Bronchial epithelial cell (primary cell): ENCODE measurements at places on chromosomes 1 and 21. TPM values are rescaled to one million over a fixed set of nuclear protein-coding genes. Genes with fewer than 3 reads are reported as not detected.

Gene RGS8
- total RNA-seq, result under 0.01 TPM in 1 of 2 replicates, not detected in the other

Gene TTC13
- total RNA-seq, result 8.7 and 8.8 TPM in 2 replicates

Gene UTS2
- total RNA-seq, result 0.26 TPM in 1 of 2 replicates, not detected in the other

Gene FCGR3A
- total RNA-seq, result not detected in 2 replicates

Gene GJA8
- not detected in 2 replicates for total RNA-seq

Gene GJA4
- not detected in 2 replicates for total RNA-seq

Gene SIK1
- 33.2 and 46.9 TPM in 2 replicates for total RNA-seq

Gene HSD3B2
- not detected in 2 replicates for total RNA-seq

Gene ITLN2
- total RNA-seq, result 0.26 TPM in 1 of 2 replicates, not detected in the other

Gene BRDT
- not detected in 2 replicates for total RNA-seq

Gene OR6F1
- total RNA-seq, result not detected in 2 replicates

Gene ZBTB8A
- total RNA-seq, result 6.8 and 9.5 TPM in 2 replicates

Gene SLC45A1
- total RNA-seq, result 0.26 TPM in 2 replicates

Gene OR2L8
- not detected in 2 replicates for total RNA-seq

Gene DNAJC28
- total RNA-seq, result 1.0 and 1.3 TPM in 2 replicates

Gene ZFP69
- 1.9 and 2.1 TPM in 2 replicates for total RNA-seq

Gene LIPI
- total RNA-seq, result not detected in 2 replicates

Gene MTARC2
- total RNA-seq, result 1.7 and 2.6 TPM in 2 replicates

Gene NPL
- 2.4 and 18.8 TPM in 2 replicates for total RNA-seq

Gene HCRTR1
- not detected in 2 replicates for total RNA-seq

Gene EIF2D
- 52.0 and 56.1 TPM in 2 replicates for total RNA-seq

Gene TSPEAR
- total RNA-seq, result not detected in 2 replicates

Gene AK5
- not detected in 2 replicates for total RNA-seq

Gene DCDC2B
- total RNA-seq, result not detected in 2 replicates

Gene GJC2
- total RNA-seq, result 2.9 and 5.5 TPM in 2 replicates

Gene SLAMF9
- 10.0 and 16.6 TPM in 2 replicates for total RNA-seq

Gene SPOCD1
- 1.1 and 4.9 TPM in 2 replicates for total RNA-seq

Gene VANGL1
- 10.5 and 15.3 TPM in 2 replicates for total RNA-seq

Gene TGFB2
- 5.1 and 6.1 TPM in 2 replicates for total RNA-seq

Gene IL20
- total RNA-seq, result 0.53 TPM in 1 of 2 replicates, not detected in the other

Gene FAM167B
- 0.13 and 0.26 TPM in 2 replicates for total RNA-seq

Gene COL24A1
- under 0.01 TPM in 2 replicates for total RNA-seq

Gene OR10Z1
- not detected in 2 replicates for total RNA-seq

Gene LRRN2
- total RNA-seq, result not detected in 2 replicates

Gene CATSPER4
- total RNA-seq, result under 0.01 TPM in 2 replicates

Gene TTC3
- total RNA-seq, result 64.1 and 90.3 TPM in 2 replicates

Gene ST6GALNAC5
- 0.26 and 2.3 TPM in 2 replicates for total RNA-seq

Gene C1orf122
- 18.8 and 26.1 TPM in 2 replicates for total RNA-seq

Gene ITGB2
- total RNA-seq, result 0.26 and 1.1 TPM in 2 replicates

Gene RPS6KC1
- total RNA-seq, result 12.9 and 19.7 TPM in 2 replicates

Gene EPS15
- total RNA-seq, result 34.8 and 37.8 TPM in 2 replicates

Gene TATDN3
- total RNA-seq, result 12.1 and 21.8 TPM in 2 replicates

Gene TAS1R3
- total RNA-seq, result 0.26 and 0.38 TPM in 2 replicates

Gene PLEKHG5
- 42.9 and 45.2 TPM in 2 replicates for total RNA-seq

Gene SPRR5
- not detected in 2 replicates for total RNA-seq
